ENCODE measurements at places on chromosomes 1 and 21.

DNA sequence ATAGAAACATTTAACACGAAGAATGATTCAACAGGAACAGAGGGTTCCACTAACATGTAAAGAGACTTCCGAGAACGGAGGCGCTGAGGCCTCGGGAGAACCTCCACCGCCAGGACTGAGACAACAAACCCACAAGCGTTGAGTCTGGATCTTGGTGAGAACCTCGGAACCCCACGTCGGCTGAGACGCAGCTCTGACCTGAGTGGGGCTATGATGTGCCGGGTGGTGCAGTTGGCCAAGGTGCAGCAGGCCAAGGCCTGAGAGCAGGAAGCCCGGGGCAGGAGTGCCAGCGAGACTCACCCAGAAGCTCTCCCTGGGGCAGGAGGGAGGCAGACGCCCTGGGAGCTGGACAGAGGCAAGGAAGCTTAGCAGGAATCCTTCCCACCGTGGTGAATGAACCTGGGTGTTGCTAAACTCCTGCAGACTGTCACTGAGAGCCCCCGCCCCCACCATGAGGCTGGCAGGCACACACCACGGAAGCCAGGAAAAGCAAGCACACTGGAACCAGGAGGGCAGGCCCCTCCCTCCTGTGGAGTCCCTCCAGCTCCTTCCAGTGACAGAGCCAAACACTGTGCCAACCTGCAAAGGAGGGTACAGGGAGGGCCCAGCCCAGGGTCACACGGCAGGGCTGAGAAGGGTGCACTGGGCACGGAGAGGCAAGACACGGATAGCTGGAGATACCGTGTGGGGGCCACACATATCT is 34.8 kb downstream of the WDR4 start:
- DNase-seq, result no peak

- DNase-seq, result no peak
These were observed 9.7 kb upstream of the TENT5C start for GRCh38 chr1:117596023-117596720.

- peak; percentile 65 for DNase-seq
These were observed 1.7 kb downstream of the NR5A2 start for GRCh38 chr1:200029035-200029821.

- no peak for DNase-seq
These were observed 8.8 kb upstream of the GFI1 start for GRCh38 chr1:92495392-92496063.

GRCh38 chr1:35316264-35316663 is 47.8 kb downstream of the ZMYM4 start:
- peak; percentile 31 for DNase-seq

GRCh38 chr21:14620152-14620551 is 74.0 kb upstream of the SAMSN1 start:
- no peak for DNase-seq

DNA sequence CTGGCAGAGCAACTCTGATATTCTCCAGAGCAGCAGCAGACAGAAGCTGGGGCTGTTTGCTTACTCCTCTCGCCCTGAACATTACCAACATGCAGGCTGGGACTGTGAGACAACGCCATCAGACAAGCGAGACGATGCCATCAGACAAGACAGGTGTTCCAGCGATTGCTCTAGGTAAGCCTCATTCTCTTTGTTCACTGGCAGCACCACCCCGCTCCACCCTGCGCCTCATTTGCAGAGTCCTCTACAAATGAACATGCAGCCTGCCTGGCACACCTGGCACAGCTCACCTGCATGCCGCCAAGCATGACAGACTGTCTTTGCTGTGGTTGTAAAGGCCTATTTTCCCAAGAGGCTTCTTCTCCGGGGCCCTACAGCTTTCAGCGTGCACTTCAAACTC is 346.2 kb downstream of the SMYD3 start:
- DNase-seq, result no peak

DNA sequence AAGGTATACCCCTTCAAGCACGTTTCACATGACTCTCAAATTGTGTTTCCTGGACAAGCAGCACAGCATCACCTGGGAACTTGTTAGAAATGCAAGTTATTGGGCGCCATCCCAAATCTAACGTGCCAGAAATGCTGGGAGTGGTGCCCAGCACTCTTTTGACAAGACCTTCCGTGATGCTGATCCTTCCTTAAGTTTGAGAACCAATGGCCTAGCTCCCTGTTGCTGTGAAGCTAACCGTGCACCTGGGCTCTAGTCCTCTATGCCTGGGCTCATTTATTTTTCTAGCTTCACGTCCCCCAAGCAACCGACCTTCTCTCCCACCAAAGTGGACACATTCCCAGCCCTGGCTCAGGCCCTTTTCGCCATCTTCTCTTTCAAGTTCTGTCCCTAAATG is 4.3 kb downstream of the BEST4 start:
- peak; percentile 18 for DNase-seq

DNA sequence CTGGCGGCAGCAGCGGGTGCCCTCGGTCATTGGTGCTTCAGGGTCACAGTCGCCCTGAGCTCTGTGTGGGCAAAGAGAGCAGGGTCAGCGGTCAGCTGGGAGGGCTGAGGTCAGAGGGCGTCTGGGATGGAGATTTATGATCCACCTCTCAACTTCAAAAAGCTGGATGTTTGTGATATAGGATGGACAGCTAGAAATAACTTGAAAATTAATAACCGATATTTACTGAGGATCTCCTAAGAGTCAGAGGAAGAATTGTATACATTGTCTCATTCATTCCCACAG is 2.0 kb downstream of the LEFTY1 start:
- no peak for DNase-seq

DNA sequence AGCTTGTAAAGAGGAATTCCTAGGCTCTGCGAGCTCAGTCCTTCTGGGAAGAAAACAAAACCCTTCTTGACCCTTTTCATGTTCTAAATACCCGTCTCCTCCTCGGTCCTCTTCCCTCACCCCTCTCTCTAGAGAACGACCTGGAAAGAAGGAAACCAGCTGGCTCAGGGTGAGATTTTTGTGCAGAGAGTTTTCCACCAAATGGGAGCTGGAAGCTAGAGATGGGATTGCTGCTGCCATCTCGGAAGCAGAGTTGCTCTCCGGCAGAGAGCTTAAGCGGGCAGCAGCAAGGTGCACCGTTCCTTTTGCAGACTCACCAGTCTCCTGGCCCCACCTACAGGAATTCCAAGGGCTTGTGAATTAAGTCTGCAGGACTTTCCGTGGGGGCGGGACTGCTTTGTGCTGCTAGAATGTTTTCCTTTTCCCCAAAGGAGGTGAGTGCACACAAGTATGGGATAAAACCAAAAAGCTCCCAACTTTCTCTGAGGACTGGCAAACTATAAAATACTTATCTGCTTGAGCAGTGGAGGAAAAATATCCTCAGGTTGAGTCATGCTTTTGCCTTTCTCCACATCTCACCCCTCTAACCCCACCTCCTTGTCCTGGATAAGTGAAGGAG is 29.1 kb upstream of the KIAA0040 start:
- peak; percentile 4 for DNase-seq

- DNase-seq, result peak; percentile 41
These were observed at the start of gene SYT2 for GRCh38 chr1:202710070-202711045. TSS of gene SYT2 (minus strand) at chr1:202710454. CDS start at chr1:202605772, 104,682 bp downstream.

DNA sequence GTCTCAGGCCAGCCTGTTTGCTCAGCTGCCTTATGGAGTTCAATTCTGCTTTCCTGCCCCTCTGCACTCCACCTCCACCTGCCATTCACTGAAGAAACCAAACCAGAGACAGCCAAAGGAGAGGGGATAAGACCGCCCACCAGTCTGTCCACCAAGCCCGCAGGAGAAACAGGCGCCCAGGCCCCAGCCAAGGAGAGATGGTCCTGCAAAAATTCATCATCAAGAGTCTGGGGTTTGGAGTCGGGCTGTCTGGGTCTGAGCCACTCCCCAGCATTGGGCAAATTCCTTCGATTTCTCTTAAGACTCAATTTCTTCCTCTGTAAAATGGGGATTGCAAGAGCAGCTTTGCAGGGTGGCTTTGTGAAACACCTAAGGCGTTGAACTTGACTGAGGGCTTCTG is 121.4 kb upstream of the RUNX3 start:
- no peak for DNase-seq

GRCh38 chr1:905071-905749 is 18.5 kb upstream of the SAMD11 start:
- peak; percentile 72 for DNase-seq

- DNase-seq, result no peak
These were observed 398.1 kb downstream of the MATN1 start for GRCh38 chr1:30325085-30325935.

DNA sequence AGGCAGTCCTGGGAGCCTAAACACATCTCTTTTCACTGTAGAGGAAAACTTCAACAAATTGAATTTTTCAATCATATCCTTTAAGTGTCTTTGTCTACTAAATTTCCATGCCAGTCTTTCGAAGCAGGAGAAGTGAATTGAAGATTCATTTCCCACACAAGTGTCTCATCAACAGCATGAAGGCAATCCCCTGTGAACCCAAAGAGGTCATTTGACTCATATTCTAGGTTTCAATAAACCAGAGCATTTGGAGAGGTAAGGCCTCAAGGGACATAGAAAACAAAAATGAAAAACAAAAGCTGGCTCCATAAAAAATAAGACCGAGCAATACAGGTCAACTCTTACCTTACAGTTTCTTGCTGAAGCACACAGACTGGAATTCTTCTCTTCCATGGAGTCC is 94.1 kb upstream of the ATP1B1 start:
- DNase-seq, result no peak

DNA sequence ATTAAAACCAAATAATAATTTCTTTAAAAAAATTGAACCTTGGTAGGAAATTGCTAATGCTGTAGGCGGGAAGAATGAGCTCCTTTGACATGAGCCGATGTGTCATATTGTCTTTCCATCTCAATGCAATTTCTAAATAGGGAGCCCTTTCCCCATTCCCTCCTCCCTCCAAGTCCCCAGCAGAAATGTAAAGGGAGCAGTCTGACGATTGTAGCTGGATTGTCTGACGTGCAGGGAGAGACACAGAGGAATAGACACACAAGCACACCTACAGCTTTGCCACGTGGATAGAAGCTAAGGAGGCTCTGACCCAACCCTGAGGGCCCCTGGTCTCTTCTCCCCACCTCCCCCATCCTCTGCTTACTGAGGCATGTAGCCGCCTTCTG is 3.6 kb upstream of the SYT6 start:
- no peak for DNase-seq

GRCh38 chr1:198892065-198892464 is 253.2 kb downstream of the PTPRC start:
- DNase-seq, result peak; percentile 46

DNA sequence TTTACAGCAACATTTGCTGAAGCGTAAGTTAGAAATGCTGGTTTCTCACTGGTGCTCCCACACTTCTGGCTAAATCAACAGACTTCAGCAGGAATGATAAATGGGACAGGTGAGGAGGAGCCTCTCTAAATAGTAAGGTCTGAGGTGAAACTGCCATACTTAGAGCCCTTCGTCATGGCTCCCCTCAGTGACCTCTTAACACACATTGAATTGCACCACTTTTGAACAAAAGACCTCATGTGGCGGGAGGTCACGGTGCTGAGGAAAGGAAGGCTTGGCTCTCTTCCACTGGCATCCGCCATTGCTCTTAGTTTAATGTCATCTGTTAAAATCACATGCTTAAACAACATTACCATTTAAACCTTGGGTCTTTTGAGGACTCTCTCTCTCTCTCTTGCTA is 3.4 kb downstream of the MAP3K7CL start:
- DNase-seq, result no peak

- peak; percentile 8 for DNase-seq
These were observed 652 bp downstream of the HAX1 start for GRCh38 chr1:154272999-154273563.

- DNase-seq, result no peak
These were observed 19.5 kb upstream of the TNFRSF1B start for GRCh38 chr1:12147201-12147701.

DNA sequence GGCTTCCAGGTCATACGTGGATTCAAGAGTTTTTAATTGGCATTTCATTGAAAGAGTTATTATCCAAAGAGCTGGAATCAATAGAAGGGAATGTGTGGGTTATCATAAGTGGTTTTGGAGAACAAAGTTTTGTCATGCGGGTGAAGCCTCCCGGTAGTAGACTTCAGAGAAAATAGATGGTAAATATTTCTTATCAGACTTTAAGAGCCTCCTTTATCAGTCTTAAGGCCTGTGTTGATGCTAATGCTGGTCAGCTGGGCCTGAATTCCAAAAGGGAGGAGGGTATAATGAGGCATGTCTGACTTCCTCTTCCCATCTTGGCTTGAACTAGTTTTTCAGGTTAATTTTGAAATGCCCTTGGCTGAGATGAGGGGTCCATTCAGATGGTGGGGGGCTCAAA is 89.7 kb downstream of the ITSN1 start:
- DNase-seq, result no peak

- DNase-seq, result peak; percentile 73
These were observed 121.8 kb downstream of the NTNG1 start for GRCh38 chr1:107262467-107263286.

GRCh38 chr1:178126741-178127185 is 32.9 kb downstream of the RASAL2 start:
- DNase-seq, result peak; percentile 97

- peak; percentile 83 for DNase-seq
These were observed 923 bp upstream of the IFNGR2 start for GRCh38 chr21:33402001-33402979.

DNA sequence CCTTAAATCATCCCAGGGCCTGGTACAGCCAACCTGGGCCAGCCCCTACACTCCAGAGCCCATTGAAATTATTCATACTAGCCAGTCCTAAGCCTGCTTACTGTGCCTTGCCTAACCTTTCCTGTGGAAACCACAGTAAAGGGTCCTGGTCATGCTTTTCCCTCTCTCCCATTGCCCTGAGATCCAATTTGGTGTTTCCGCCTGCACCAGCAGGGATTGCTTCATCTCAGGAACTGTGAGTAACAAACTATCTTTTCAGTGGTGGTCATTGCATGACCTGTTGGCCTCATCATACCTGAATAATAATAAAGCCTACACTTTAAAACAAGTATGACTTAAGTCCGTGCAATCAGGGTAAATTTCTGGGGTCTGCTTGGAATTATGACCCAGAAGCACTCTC is 18.7 kb upstream of the GALNT2 start:
- DNase-seq, result no peak

DNA sequence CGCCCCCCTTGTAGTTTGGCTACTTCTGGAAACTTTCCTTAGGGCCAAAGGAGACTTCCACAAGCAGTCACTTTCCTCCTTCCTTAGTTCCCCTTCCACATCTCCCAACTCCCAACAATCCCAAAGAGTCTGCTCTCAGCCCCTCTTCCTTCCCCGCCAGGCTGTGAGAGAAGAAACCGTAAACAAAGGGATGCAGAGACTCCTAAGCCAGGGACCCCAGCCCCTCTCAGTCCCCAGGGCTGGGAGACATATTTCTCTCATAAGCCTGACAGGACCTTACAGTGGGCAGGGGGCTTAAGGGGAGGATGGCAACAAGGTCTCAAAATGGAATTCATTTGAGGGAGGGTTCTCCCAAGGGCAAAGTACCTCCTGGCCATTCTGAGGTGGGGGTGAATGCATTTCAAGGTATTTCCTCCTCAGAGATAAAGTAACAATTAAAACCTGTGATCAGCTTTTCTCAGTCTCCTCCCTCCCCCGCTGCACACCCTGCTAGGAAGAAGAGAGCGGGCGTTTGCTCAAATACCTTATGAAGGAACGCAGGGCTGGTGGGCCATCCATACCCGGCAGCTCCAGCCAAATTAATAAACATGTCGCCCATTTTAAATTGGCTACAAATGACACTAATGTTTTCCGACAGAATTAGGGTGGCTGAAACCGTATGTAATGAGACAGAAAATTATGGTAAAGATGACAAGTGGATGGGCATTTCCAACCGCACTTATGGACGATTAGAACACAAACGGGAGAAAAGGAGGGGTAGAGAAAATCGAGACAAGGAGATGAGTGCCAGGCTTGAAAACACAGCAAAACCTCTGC is 4.0 kb downstream of the BARHL2 start:
- DNase-seq, result no peak

Data from GM23248 (cell line).